ENCODE measurements at places on chromosomes 6 and 20.

DNA sequence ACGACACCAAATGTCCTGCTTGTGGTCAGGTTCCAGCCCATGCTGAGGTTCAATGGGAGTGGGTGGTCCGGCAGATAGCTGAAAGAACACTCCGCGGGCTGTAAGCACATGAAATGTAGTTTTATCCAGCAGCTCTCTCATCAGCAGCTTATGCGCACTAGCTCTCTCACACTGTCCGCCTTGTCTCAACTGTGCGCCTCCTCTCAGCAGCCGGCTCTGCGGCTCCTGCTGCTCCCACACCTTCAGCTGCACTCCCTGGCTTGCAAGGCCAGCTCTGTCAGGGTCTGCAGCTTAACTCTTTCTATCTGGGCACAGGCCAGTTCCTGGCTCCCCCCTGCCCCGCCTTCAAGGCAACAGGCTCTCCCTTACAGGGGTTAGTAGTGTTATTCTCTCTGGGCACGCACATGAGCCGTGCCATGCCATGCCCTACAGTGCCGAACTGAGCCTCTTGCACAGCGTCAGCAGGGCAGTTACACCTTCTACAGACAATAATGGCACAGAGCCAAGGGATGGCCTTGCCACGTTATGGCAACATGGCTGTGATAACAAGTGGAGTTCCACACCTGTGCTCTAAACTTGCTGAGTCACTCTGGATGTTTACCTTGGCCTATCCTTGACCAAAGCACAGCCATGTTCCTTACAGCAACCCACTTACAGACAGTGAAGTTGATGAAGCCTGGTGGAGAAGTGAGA lies 84.0 kb upstream of the LRFN2 start:
- no peak for DNase-seq

DNA sequence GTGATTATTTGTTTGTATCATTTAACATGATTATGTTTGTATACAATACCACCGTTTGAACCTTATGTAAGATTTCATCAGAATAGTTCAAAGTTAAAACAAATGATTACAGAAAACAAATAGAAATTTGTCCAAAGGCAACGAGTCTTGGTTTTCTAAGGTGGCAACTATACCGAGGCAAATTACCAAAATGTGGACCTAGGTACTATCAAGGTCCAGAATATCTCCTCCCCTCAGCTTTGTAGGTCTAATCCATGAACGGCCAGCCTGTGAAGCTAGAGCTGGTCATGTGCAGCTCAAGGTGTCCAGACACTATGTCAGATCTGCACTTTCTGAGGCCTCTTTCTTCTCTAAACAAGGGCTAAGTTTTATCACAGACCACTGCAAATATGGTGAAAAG lies 151.7 kb upstream of the BEND3 start:
- no peak for DNase-seq

DNA sequence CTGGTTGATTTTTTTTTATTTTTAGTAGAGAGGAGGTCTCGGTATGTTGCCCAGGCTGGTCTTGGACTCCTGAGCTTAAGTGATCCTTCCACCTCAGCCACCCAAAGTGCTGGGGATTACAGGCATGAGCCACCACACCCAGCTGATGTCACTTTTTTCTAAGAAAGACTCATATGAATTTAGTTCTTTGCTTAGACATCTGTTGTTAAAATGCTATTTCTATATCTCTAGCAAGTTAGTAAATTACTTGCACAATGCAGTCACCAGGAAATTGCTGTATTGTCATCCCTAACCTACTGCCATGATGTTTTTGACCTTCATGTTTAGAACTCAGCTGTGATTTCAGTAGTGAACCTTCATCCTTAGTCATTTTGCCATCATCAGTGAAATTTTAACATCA lies 5.7 kb downstream of the KDM1B start:
- peak; percentile 23 for DNase-seq

DNA sequence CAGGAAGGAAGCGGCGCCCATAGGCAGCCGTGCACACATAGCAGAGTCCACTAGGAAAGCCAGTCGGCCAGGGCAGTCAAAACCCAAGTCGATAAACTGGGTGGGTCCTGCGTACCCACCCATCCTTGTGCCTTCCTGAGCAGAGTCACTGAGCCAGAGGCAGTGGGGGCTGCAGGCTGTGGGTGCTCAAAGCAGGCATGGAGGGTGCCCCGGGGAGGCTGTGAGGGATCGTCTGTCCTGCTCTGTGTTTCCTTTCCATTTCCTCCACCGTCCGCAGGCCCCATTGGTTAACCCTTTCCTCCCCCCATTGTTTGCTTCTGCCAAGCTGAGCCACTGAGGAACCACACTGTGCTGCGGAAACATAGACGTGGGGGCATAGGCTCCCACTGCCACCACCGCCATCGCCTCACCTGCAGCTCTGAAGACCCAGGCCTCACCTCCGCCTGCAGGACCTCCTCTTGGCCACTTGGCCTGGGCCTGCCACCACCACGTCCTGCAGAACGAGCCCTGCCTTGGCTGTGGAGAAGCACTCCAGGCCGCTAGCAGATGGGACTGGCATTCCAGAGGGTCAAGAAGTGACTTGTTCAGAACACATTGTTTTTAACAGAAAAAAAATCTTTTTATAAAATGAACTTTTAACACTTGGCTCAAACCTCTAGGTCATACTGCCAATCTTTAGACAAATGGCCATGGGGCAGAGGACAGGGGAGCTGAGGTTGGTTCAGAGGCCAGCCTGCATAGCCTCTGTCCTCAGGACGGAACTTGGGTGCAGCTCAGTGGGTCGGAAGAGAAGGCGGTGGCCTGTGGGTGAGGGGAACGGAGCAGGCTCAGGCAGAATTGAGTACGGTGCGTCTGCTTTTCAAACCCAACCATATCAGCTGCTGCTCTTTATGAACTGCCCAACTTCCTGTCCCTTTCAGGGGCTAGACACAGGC lies 52.6 kb downstream of the TCP11 start:
- no peak for DNase-seq

GRCh38 chr6:23325065-23325464 lies 755.7 kb downstream of the HDGFL1 start:
- DNase-seq = no peak

DNA sequence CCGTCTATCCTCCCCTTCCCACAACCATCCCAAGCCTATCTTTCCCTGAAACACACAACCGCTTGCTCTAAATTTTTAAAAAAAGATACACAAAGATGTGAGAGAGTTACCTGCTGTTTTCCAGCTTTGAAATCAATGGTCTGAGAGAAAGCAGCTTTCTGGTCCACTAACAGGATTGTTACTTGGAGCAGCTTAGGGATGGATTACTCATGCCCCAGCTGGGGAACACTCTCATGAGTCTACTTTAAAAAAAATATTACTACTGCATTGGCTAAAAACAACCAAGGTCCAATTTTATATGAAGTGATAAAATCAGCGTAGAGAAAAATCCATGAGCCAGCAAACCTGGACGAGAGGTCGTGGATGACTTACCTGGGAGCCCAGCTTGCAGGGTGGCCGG lies 29.6 kb upstream of the FOXC1 start:
- no peak for DNase-seq

DNA sequence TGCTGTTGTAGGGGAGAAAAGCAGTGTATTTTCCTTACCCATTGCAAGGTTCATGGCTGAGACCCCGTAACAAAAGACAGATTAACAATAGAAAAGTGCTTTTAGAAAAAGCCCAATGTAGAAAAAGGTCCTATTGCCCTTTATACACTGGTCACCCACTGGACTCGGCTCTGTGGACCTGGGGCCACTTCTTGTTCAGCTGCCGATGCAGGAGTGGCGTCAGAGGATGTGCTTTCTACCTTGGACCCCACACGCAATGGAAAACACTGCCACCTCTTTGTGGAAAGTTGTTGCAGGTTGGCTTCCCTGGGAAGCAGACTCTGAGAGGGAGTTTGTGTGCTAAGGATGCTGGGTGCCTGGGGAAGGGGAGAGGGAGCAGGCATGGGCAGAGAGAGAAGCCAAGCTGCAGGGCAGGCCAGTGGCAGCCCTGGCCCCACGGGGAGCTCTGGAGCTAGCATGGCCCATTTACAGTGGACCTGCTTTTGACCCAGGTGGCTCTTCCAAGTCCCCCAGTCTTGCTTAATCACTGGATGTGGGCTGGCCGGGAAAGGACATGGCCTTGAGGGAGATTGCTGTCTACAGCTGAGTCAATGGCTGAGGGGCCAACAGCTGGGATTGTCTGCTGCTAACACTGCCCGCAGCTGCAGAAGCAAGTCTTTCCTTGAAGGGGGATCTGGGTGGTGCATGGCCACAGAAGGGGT lies 142.9 kb downstream of the CDC5L start:
- DNase-seq = no peak

DNA sequence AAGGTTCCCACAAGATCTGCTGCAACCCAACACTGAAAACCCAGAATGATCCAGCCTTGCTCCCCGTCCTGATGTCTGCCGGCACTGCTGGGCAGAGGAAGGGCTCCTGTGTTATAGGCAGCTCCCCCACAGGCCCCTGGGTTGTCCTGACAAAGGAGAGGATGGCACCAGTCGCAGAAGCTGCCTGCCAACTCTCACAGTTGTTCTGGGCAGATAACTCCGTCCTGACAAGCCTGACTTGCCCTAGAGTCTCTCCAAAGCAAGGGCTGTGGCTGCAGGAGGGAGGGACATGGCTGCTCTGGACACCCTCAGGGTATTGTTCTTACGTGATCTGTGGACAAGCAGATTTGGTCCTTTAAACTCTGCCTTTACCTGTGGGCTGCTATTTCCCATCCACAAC lies 243.8 kb downstream of the CDH26 start:
- DNase-seq = no peak
